ENCODE measurements at places on chromosomes 16 and 17. TPM values are rescaled to one million over a fixed set of nuclear protein-coding genes. Genes with fewer than 3 reads are reported as not detected.

DNA sequence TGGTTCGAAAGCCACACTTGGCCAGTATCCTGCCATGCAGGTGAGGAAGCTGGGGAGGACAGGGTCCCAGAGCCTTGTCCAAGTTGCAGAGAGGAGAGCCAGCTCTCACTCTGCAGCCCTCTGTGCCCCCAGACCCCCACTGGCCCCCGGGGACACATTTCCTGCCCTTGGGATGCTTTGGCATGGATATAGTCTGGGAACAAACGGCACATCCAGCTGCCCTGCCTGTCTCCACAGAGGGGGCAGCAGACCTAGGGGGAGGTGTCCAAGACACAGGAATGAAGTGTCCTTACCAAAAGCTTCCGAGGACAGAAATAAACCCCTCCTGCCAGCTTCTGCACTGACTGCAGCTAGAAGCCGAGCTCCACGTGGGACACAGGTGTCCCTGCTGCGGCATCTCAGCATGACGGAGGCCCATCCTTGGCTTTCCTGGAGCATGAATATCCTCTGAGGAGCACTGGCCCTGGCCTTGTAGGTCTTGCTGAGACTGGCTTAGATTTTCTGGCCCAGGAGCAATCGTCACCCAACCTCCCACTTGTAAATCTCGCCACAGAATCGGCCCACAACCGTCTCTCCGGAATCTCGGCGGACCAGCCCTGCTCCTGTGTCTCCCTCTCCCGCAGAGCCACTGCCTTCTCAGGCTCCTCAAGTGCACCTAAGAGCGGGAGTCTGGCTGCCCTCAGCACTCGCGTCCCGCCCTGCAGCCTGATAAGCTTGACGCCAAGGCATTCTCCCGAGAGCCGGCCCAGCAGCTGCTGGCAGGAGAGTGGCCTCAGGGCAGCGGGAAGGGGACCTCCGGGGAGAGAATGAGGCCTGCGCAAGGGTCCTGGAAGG is 1.1 kb upstream of the CAPN15 start:
- peaks cover 4% of the 10 kb centered on the region for H3K36me3 ChIP-seq
- H3K27me3 ChIP-seq: no peaks in the 10 kb centered on the region
- peak overlapping the region; percentile 96 for H3K27ac ChIP-seq
- H3K4me1 ChIP-seq: peaks cover 45% of the 10 kb centered on the region
- H3K4me3 ChIP-seq: peak overlapping the region; percentile 84
- DNase-seq: no peak

DNA sequence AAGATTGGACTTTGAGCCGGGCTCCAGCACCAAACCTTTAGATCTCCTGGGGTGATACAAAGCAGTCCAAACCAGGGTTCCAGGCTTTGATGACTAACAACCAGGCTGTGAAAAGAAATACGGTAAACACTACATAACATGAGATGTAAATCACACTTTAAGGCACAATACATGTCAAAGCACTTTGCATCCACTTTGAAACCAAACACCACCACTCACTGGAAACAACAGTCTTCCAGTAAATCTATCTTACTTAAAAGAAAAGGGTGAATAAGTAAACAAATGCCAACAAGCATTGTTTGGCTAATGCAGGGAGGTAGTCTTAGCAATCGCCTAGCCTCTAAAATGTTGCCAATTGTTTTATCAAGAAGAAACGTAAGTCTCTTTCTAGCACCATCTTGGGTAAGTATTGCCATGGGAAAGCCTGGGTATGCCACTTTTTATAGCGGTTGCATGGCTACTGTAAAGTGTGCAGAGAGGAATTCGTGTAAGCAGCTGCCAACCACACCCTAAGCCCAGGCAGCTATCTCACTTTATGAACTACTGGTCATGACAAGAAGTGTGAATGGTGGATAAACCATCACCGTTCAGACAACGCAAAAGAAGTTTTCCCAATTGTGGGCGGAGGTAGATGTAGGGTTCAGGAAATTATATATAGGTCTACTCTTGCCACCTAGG is 267.4 kb upstream of the PSMD7 start:
- H3K4me3 ChIP-seq: no peak overlapping the region
- H3K27ac ChIP-seq: no peak overlapping the region
- no peaks in the 10 kb centered on the region for H3K36me3 ChIP-seq
- DNase-seq: no peak
- H3K27me3 ChIP-seq: peaks cover 13% of the 10 kb centered on the region

GRCh38 chr17:27578718-27579085 is 52.3 kb upstream of the LGALS9 start:
- no peaks in the 10 kb centered on the region for H3K27me3 ChIP-seq
- H3K4me1 ChIP-seq: peaks cover 45% of the 10 kb centered on the region
- DNase-seq: no peak
- H3K4me3 ChIP-seq: no peak overlapping the region
- H3K27ac ChIP-seq: peak overlapping the region; percentile 78
- peaks cover 11% of the 10 kb centered on the region for H3K36me3 ChIP-seq

- H3K4me3 ChIP-seq: peak within 1 kb of the TSS; percentile 86
- peak; percentile 96 for DNase-seq
- H3K4me1 ChIP-seq: peaks cover 19% of the 10 kb centered on the region
- H3K36me3 ChIP-seq: peaks cover 8% of the 10 kb centered on the region
Measured at GRCh38 chr16:3717235-3718018, at the start of gene TRAP1. TRAP1 (minus strand) TSS chr16:3717524; CDS start chr16:3717508, 16 bp downstream.

GRCh38 chr16:68445458-68445857 is 2.9 kb downstream of the SMPD3 start:
- peaks cover 18% of the 10 kb centered on the region for H3K27me3 ChIP-seq
- no peaks in the 10 kb centered on the region for H3K36me3 ChIP-seq
- peaks cover 16% of the 10 kb centered on the region for H3K4me1 ChIP-seq
- no peak overlapping the region for H3K27ac ChIP-seq
- no peak overlapping the region for H3K4me3 ChIP-seq

DNA sequence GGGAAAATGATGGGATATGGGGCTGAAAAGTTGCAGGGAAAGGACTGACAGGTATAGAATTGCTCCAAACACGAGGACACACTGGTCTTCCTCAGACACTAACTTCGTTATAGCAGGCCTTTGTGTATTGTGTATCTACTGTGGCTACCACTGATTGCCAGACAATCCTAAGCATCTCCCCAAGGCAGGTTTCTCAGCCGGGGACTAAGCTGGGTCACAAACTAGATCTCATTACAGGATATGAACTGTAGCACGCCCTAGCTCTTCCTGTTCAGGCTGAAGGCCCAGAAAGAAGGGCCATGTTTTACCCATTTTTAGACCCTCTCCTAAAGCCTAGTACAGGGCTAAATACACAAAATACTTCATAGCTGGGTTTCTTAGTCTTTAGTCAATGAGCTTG is 5.1 kb upstream of the RANGRF start:
- no peaks in the 10 kb centered on the region for H3K36me3 ChIP-seq
- peaks cover 10% of the 10 kb centered on the region for H3K4me1 ChIP-seq
- no peak for DNase-seq

DNA sequence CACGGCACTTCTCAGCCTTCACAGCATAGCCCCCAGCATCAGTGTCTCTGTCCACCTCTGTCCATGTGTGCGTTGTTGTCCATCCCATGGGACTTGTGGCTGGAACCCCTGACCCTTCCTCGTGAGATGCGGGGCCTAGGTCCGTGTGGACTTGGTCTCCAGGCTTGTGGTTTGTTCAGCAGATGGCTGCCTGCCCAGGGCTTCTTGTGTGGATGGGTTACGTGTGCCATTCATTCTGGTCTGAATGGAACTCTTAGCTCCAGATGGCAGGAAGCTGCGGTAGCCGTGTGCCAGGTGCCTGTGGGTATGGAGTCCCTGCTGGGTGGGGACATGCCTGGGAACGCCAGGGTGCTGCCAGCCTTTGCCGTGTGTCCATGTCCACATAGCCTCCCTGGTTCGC is 31.7 kb upstream of the NUDT16L1 start:
- no peak for DNase-seq
- no peak overlapping the region for H3K27ac ChIP-seq
- H3K4me3 ChIP-seq: no peak overlapping the region
- H3K4me1 ChIP-seq: peaks cover 13% of the 10 kb centered on the region

GRCh38 chr17:337453-337852 is 15.2 kb downstream of the RPH3AL start:
- no peak for DNase-seq
- no peaks in the 10 kb centered on the region for H3K36me3 ChIP-seq
- H3K4me3 ChIP-seq: no peak overlapping the region

GRCh38 chr16:50834701-50835100 is 92.8 kb downstream of the CYLD start:
- H3K4me1 ChIP-seq: no peaks in the 10 kb centered on the region
- H3K27me3 ChIP-seq: peaks cover 1% of the 10 kb centered on the region

DNA sequence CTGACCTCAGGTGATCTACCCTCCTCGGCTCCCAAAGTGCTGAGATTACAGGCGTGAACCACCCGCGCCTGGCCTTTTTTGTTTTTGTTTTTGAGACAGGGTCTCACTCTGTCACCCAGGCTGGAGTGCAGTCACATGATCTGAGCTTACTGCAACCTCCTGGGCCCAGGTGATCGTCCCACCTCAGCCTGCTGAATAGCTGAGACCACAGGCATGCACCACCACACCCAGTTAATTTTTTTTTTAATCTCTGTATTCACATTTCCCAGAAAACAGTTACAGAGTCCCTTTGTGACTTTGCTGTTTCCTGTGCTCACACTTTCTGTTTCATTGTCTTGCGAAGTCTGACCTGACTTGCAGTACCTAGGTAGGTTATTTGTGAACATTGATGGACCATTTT is 2.7 kb downstream of the CLUAP1 start:
- H3K27ac ChIP-seq: no peak overlapping the region
- H3K36me3 ChIP-seq: peaks cover 19% of the 10 kb centered on the region
- H3K4me3 ChIP-seq: no peak overlapping the region

- no peak overlapping the region for H3K27ac ChIP-seq
- H3K36me3 ChIP-seq: no peaks in the 10 kb centered on the region
- no peaks in the 10 kb centered on the region for H3K4me1 ChIP-seq
- H3K27me3 ChIP-seq: peaks cover 2% of the 10 kb centered on the region
- H3K4me3 ChIP-seq: no peak overlapping the region
Measured at GRCh38 chr17:14499976-14500375, 199.1 kb downstream of the HS3ST3B1 start.

- no peak overlapping the region for H3K27ac ChIP-seq
- no peaks in the 10 kb centered on the region for H3K36me3 ChIP-seq
- H3K4me1 ChIP-seq: peaks cover 6% of the 10 kb centered on the region
Measured at GRCh38 chr17:14289162-14289561, 11.7 kb upstream of the HS3ST3B1 start.

DNA sequence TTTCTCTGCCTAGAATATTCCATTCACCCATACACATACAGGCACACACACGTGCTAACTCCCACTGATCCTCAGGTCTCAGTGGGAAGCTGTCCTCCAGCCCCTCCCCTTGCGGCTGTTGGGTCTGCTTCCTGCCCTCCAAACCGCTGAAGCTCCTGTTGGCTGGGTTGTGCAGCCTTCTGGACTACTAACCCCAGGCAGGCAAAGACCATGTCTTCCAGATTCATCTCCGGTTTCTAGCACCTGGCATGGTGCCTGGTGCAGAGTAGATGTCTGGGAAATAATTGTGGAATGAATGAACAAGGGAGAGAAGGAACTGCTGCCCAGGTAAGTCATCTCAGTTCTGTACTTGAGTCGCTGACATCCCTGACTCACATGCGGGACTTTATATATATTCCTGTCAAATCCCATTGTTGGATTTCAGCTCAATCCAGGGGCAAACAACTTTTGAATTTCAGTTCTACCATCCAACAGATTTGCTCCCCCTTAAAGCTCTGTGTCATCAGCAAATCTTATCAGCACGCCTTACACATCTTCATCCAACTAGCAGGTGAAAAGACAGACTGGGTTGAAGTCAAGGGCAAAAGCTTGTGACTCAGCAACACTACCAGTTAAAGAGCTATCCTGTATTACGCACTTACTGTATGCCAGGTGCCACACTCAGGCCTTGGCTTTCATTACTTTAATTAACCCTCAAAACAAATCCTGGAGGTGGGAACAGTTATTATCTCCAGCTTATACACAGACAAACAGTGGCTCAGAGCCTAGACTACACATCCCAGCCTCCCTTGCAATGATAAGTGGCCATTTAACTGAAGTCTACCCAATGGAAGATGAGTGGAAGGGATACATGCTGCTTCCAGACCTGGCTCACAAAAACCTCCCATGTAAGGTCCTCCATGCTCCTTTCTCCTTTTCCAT is 51.1 kb downstream of the SRCIN1 start:
- peaks cover 14% of the 10 kb centered on the region for H3K4me1 ChIP-seq
- H3K4me3 ChIP-seq: no peak overlapping the region
- DNase-seq: no peak
- peaks cover 29% of the 10 kb centered on the region for H3K27me3 ChIP-seq

GRCh38 chr17:3271072-3271848 is 26.9 kb downstream of the OR3A1 start:
- H3K4me3 ChIP-seq: no peak overlapping the region
- H3K27ac ChIP-seq: no peak overlapping the region
- DNase-seq: no peak
- no peaks in the 10 kb centered on the region for H3K27me3 ChIP-seq
- no peaks in the 10 kb centered on the region for H3K4me1 ChIP-seq

GRCh38 chr16:90061437-90061836 is 15.7 kb downstream of the PRDM7 start:
- H3K4me3 ChIP-seq: no peak overlapping the region
- H3K27me3 ChIP-seq: peaks cover 39% of the 10 kb centered on the region
- no peaks in the 10 kb centered on the region for H3K4me1 ChIP-seq
- H3K27ac ChIP-seq: no peak overlapping the region

GRCh38 chr16:13298666-13299065 is 397.3 kb downstream of the SHISA9 start:
- H3K27ac ChIP-seq: no peak overlapping the region
- H3K36me3 ChIP-seq: no peaks in the 10 kb centered on the region
- no peak overlapping the region for H3K4me3 ChIP-seq
- no peaks in the 10 kb centered on the region for H3K4me1 ChIP-seq

DNA sequence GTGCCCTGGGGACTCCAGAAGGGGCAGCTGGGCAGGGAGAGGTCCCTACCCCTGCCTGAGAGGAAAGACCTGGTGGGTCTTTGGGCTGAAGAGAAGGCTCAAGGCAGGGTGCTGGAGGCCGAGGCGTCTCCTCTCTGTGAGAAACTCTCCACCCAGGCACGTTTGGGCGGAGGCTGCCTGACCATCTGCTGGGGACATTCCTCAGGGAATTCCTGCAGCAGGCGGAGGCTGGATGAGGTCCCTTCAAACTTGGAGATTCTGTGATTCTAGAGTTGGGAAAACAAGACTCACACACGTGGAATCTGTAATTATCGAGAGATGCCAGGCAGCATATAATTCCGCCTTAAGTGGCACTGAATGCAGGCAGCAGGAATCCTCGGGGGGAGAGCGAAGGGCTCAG is 21.1 kb upstream of the PHF12 start:
- peaks cover 50% of the 10 kb centered on the region for H3K4me1 ChIP-seq
- DNase-seq: no peak
- no peaks in the 10 kb centered on the region for H3K27me3 ChIP-seq
- no peak overlapping the region for H3K4me3 ChIP-seq

- no peaks in the 10 kb centered on the region for H3K36me3 ChIP-seq
- H3K4me3 ChIP-seq: no peak overlapping the region
- no peak overlapping the region for H3K27ac ChIP-seq
- peaks cover 3% of the 10 kb centered on the region for H3K4me1 ChIP-seq
- no peak for DNase-seq
Measured at GRCh38 chr16:85500220-85500619, 112.9 kb upstream of the GSE1 start.

ITGAX gene
- total RNA-seq: not detected

WNT3 gene
- 2.4 TPM for total RNA-seq

AOC2 gene
- 1.8 TPM for total RNA-seq

SULT1A4 gene
- total RNA-seq: 0.78 TPM

SMIM36 gene
- not detected for total RNA-seq

IGSF6 gene
- total RNA-seq: not detected

KRTAP4-16 gene
- total RNA-seq: not detected

TK1 gene
- 16.2 TPM for total RNA-seq

Data from osteocyte (in vitro differentiated cells).